Activated CD8-positive, alpha-beta T cell treated with anti-CD3 and anti-CD28 coated beads, Interleukin-2, amount 10 ng/mL, durations not matched to agents 7 days and 5 days (primary cell): ENCODE measurements at places on chromosomes 6 and 20. TPM values are rescaled to one million over a fixed set of nuclear protein-coding genes. Genes with fewer than 3 reads are reported as not detected.

- H3K27ac ChIP-seq, result no peak overlapping the region
- no peaks in the 10 kb centered on the region for H3K36me3 ChIP-seq
- H3K27me3 ChIP-seq, result no peaks in the 10 kb centered on the region
- no peaks in the 10 kb centered on the region for H3K4me1 ChIP-seq
These were observed 231.8 kb downstream of the BCKDHB start for GRCh38 chr6:80338201-80338836.

- H3K36me3 ChIP-seq, result peaks cover 3% of the 10 kb centered on the region
- no peak for DNase-seq
These were observed 21.6 kb upstream of the TBC1D7 start for GRCh38 chr6:13349811-13350506.

GRCh38 chr20:14288341-14289330 is 48.8 kb downstream of the FLRT3 start:
- no peaks in the 10 kb centered on the region for H3K4me1 ChIP-seq
- no peak overlapping the region for H3K27ac ChIP-seq
- no peaks in the 10 kb centered on the region for H3K36me3 ChIP-seq
- H3K4me3 ChIP-seq, result no peak overlapping the region
- no peak for DNase-seq

GRCh38 chr6:89985751-89986493 is 91.7 kb downstream of the GJA10 start:
- peaks cover 68% of the 10 kb centered on the region for H3K4me1 ChIP-seq
- no peak for DNase-seq
- peaks cover 56% of the 10 kb centered on the region for H3K36me3 ChIP-seq
- peak overlapping the region; percentile 32 for H3K27ac ChIP-seq
- no peaks in the 10 kb centered on the region for H3K27me3 ChIP-seq

DNA sequence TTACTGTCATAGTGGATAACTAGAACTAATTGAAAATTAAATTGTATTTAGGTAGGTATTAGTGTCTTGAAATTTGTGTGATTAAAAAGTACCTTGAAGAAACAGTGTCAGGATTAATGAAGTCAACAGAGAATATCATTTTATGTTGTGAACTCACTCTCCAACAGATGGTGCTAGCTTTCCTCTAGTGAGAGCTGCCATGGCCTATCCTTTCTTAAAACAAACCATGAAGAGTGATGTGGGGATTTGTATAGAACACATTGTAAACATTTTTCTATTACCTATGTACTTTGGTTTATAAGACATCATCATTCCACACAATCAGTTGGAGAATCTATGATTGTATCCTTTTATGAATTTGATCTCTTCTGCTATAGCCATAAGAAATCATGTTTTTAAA is 4.8 kb upstream of the SRSF12 start:
- H3K4me3 ChIP-seq, result no peak overlapping the region
- H3K27ac ChIP-seq, result no peak overlapping the region
- H3K27me3 ChIP-seq, result peaks cover 17% of the 10 kb centered on the region
- DNase-seq, result no peak

DNA sequence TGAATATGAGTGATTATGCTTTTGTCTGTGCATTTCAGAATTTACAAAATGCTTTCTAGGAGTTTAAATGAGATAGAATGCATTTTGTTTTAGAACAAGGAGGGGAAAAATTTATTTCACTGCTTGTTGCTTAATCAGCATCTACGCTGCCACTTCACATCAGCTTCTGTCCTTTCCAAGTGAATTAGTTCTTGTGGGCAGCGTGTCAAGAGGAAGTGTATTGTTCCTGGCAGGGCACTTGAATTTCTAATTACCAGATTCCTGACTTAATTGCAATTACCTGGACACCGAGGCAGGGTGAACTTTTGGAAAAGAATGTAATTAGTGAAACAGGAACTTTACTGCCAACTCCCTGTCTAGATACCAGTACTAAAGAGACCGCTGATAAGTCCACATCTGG is 263.5 kb downstream of the TMEM242 start:
- peaks cover 32% of the 10 kb centered on the region for H3K4me1 ChIP-seq
- H3K4me3 ChIP-seq, result no peak overlapping the region
- peaks cover 19% of the 10 kb centered on the region for H3K36me3 ChIP-seq
- no peak overlapping the region for H3K27ac ChIP-seq

- H3K27ac ChIP-seq, result no peak overlapping the region
- H3K36me3 ChIP-seq, result no peaks in the 10 kb centered on the region
These were observed 879.7 kb upstream of the GJE1 start for GRCh38 chr6:141252828-141253608.

The DLL1 gene
- total RNA-seq, result 12.3 TPM

The FYN gene
- 154 TPM for total RNA-seq

The DDO gene
- not detected for total RNA-seq

The SOD2 gene
- total RNA-seq, result 66.4 TPM
